ENCODE measurements at places on chromosomes 11 and 22.

DNA sequence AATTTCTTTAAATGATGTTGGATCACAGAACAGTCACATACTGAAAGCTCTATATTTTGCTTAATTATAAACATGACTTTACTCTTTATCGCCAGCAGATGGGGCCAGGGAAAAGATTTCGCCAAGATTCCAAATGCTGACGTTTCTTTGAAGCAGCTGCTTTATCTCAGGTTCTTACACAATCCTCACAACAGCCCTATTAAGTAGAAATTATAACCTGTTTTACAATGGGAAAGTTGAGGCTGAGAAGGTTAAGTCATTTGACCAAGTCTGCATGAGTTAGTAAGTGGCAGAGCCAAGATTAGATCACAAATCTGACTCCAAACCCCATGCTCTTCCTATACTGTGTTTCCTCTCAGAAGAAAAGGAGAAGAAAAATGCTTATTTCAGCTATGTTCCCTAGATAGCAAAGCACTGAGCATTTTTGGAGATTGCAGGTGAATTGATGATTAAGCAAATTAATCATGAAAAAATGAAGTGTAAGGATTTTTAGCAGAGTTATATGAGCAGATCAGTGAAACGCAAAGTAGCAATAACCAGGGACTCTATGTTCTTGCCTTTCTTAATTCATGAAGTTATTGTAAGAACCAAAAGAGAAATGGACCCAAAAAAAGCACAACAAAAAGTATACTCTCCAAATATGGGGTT is 79.0 kb downstream of the AASDHPPT start:
- DNase-seq, result no peak

- DNase-seq, result no peak
These were observed 200.5 kb downstream of the TRIM29 start for GRCh38 chr11:119937412-119937811.

GRCh38 chr22:45673482-45674175 is 2.0 kb downstream of the ATXN10 start:
- DNase-seq, result no peak

- DNase-seq, result no peak
These were observed 91.2 kb downstream of the DSCAML1 start for GRCh38 chr11:117705866-117706265.

DNA sequence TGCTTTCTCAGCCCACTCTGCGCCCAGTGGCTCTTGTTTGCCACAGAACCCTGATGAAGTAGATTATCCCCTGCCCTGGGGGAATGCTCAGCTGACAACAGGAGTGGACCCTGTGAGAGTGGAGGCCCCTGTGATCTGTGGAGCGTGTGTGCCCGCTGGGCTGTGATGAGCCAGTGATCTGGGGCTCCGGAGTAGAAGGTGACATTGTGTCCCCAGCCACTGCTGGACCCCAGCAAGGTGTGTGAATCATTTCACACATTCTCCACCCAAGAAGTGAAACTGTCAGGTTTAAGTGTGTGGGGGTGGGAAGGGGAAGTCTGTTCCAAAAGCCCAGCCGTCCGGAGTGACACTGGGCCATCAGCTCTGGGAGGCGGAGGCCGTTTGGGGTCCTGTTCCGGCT is 33.1 kb upstream of the GRAMD4 start:
- no peak for DNase-seq

DNA sequence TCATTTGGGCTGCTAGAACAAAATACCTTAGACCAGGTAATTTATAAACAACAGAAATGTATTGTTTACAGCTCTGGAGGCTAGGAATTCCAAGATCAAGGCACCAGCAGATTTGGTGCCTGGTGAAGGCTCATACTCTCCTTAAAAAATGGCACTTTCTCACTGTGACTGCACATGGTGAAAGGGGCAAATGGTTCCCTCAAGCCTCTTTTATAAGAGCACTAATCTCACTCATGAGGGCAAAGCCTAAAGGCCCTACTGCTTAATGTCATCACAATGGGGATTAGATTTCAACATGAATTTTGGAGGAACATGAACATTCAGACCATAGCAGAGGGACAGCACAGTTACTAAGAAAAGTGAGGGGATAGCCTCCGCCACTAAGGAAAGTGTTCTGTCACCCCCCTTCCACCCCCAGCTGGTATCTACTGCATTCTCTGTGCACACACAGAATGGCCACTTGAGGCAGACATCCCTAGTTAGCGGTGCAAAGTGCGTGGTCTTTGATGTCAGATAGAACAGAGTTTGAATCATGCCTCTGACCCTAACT is 47.2 kb upstream of the CEP295 start:
- peak; percentile 7 for DNase-seq

DNA sequence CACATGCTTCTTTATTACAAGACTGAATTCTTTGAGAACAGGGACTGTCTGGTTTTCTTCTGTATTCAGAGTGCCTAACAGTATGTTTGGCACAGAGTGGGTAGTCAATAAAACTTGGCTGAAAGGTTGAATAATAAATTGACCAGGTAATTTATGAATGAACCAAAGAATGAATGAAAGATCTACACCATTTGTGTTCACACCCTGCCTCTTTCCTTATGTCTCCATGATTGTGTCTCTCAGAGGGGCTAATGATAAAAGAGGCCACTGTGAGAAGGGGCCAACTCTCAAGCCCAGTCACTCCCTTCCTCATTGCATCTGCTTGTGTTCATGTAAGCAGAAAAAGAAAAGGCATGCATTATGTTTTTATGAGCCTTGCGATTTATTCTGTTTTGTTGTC is 569.7 kb upstream of the TENM4 start:
- DNase-seq, result no peak

DNA sequence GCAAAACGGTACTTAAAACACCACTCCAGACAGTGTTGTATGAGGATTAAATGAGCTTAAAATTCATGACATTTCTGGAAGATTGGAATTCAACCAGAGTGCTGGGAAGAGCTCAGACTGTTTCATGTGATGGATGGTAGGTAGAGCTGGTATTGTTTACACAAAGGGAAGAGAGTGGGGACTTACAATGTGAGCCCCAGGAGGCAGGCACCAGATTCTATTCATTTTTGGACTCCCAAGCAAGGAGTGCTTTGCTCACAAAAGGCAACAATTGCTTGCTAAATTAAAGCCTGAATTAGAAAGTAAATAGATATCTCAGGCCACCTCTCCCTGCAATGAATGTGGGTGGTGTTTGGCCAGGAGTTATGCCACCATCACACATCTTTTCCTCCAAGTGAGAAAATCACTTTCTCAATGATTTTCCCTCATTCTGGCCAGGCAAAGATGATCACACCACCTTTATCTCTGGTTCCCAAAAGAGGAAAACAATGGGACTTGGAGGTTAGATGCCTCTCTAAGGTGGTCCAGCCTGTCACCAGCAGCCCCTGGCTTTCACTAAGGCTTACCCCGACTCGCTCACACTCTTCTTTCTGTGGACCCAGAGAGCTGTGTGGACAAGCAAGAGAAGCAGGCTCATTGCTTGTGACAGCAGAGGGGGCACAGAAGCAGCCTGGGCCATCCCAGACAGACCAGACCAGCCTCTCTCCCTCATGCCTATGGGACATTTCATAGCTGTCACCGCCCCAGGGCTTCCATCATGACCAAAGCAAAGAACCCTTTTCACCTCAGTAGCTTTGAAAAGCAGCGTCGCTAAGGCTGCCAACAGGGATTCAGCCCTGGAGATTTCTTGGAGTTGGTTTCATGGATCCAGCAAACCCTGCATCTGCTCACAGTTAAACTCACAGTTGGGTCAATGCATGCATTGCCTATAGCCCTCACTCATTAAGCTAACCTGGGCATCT is 63.5 kb upstream of the DRD2 start:
- DNase-seq, result no peak

GRCh38 chr11:45400591-45400990 is 114.5 kb upstream of the SYT13 start:
- no peak for DNase-seq

DNA sequence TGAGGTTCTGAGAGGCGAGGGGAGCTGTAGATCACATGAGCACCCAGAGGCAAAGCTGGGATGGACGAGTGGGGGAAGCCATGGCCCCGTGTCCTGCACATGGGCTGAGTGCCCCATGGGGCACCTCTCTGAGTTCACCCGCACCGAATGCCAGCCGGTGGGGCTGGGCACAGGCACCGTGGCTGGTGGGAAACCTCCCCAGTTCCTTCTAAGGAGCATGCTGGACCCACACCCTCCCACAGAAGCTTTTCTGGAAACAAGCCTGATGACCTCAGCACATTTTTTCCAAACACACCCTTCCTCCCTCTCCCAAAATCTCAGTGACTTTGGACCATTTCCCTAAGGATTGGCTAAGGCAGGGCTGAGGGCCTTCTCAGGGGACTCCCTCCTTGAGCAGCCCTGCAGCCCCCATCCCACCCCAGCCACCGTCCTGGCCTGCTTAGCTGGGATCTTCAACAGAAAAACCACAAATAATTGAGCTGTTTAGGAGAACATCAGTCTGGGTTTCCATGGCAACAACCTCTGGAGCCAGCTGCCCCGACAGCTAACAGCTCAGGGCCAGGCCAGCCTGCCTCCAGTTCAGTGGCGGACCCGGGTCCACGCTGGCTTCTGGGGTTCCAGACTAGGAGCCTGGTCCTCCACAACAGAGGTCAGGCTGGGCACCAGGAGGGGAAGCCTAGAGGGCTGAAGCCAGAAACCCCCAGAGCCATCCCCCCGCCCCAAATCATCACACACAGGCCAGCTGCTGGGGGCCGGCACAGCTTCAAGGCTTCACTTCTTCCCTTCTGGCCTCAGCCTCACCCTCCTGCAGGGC is 18.1 kb upstream of the LINC01488 start:
- DNase-seq, result no peak

DNA sequence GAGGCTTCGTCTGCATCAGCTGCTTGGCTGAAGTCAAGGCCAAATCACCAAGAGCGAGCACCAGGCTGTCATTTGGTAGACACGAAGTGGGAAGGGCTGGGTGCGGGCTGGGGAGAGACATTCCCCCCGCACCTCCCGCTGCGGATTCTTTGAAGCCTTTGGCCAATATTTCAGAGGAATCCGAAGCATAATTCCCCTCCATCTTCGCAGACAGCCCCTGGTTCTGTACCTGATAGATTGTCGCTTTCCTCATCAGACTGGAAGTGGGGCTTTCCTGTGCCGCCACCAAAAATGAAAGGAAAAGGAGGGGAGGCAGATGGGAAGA is 15.3 kb downstream of the BLID start:
- no peak for DNase-seq

GRCh38 chr22:35537232-35537631 is 3.4 kb upstream of the RASD2 start:
- no peak for DNase-seq

GRCh38 chr11:34793666-34794065 is 122.5 kb downstream of the APIP start:
- DNase-seq, result no peak

- DNase-seq, result no peak
These were observed 67.9 kb downstream of the DKK3 start for GRCh38 chr11:11940551-11940950.

DNA sequence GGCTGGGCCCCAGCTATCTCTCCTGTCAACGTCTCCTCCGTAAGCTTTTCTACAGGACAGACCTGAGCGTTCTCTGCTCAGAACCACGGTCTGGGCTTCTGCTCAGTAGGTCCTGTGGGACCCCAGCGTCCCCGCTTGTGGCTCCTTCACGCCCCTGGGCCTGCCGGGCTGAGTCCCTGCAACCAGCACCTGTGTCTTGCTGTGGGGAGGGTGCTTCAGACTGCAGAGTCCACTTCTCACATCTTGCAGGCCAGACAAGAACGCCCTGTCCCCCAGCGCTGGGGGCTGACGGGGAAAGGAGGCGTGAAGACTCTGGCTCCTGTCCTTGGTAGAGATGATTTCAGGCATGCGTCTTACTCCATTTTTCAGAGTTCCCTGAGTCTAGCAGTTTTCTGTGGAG is 1480.8 kb downstream of the BRD1 start:
- DNase-seq, result no peak

GRCh38 chr11:2447951-2448650 is 3.3 kb downstream of the KCNQ1 start:
- no peak for DNase-seq

GRCh38 chr11:8604078-8604723 is 10.2 kb upstream of the STK33 start:
- DNase-seq, result no peak

GRCh38 chr22:25908755-25909154 is 166.8 kb downstream of the MYO18B start:
- DNase-seq, result no peak

DNA sequence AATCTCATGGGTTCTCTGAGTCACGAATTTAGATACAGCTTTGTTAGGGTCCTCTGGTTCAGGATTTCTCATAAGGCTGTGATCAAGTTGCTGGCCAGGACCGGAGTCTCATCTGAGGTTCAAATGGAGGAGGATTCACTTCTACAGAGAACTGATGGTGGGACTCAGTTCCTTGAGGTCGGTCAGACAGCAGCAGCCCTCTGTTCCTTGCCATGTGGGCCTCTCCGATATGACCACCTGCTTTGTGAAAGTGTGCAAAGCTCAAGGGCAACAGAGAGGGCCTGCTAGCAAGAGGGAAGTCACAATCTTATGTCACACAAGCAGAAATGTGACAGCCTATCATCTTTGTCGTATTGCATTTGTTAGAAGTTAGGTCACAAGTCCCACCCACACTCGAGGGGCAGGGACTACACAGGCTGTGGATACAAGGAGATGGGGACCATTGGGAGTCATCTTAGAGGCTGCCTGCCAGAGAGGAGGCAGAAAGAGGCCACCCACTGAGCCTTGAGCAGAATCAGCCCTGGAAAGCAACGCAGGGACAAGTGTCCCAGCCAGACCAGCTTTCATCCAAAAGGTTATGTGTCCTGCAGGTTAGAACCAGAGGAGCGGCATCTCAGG is 34.5 kb downstream of the RPUSD4 start:
- DNase-seq, result no peak

GRCh38 chr22:44181912-44182587 is 1.3 kb downstream of the PARVG start:
- DNase-seq, result no peak

DNA sequence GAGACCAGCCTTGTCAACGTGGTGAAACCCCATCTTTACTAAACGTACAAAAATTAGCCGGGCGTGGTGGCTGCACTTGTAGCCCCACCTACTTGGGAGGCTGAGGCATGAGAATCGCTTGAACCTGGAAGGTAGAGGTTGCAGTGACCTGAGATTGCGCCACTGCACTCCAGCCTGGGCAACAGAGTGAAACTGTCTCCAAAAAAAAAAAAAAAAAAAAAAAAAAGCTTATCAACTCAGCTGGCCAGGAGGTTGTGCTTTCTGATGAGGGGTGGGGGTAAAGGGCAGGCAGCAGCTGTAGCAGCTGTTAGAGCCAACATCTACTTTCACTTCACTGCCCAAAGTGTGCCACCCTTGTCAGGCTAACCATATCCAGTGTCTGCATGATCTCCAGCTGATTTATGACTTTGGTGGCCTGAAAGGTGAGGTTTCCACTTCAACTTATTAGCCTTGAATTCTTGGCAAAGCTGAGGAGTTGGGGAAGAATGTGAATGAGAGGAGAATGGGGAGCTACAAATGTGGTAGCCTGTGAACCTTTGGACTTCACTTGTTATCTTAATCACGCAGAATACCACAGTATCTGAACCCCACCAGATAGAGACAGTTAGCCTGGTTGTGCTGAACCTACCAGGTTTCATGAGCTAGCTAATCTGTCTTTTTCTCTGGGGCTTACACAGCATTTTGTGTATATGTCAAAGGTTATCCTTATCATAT is 19.6 kb downstream of the RNF121 start:
- DNase-seq, result no peak

All from CD4-positive, alpha-beta T cell (primary cell).